ENCODE measurements at places on chromosomes 3 and 15.

- DNase-seq: no peak
Measured at GRCh38 chr15:78624651-78625590, 4.1 kb upstream of the CHRNA3 start.

DNA sequence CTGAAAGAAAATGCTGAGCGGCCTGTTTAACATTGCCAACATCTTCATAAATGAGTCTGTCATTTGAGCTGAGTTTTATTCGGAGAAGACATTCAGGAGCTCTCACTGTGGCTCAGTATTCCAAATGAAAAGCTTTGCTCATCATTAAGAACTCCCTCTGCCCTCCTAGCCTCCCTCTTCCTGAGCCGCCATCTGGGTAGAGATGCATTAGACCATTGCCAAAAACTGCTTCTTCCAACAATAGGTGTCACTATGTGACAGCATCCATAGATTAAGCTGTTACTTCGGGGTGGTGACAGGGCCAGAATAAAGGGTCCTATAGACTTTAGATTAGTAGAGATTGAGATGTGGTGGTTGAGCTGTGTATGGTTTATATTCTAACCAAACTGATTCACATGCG is 501.4 kb upstream of the NR2F2 start:
- DNase-seq: no peak

GRCh38 chr3:176663387-176663786 is 533.9 kb downstream of the TBL1XR1 start:
- no peak for DNase-seq

DNA sequence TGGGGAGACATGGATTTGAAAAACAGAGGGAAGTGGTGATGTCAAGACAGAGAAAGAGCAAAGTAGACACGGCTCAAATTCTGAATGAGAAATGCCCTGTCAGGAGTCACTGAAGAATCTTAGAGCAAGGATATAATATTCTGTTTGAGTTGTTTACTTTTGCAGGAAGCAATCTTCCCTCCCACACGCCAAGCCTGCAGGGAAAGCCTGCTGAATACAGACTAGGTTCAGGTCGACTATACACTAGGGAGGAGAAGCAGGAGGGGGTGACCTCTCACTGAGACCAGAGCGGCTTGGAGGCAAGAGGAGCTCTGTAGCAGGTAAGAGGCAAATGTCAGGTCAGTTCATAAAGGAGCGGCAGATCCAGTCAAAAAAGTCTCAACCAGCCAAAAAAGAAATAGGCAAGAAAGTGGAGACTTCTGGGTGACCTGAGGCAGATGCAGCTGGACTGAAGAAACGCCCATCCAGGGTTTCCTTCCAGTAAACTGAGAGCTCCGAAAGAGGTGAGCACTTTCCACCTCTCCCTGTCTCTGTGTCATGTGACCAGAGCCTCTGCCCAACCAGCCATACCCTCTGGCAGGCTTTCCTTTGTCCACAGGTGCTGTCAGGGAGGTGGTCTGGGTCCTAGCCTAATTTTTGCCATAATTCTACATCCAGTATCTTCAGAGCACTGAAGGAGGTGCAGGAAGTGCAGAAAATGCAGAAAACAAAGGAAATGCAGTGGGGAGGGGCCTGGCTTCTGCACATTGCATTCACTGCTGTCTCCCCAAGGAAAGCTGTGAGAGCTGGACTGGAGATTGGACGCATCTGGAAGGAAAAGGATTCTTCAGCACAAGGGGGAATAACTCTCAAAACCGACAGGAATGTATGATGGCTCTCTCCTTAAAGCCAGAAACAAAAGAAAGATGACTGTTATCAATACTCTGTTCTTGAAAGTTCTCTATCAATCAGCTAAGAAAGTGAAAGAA is 37.8 kb upstream of the CTXND1 start:
- DNase-seq: no peak

DNA sequence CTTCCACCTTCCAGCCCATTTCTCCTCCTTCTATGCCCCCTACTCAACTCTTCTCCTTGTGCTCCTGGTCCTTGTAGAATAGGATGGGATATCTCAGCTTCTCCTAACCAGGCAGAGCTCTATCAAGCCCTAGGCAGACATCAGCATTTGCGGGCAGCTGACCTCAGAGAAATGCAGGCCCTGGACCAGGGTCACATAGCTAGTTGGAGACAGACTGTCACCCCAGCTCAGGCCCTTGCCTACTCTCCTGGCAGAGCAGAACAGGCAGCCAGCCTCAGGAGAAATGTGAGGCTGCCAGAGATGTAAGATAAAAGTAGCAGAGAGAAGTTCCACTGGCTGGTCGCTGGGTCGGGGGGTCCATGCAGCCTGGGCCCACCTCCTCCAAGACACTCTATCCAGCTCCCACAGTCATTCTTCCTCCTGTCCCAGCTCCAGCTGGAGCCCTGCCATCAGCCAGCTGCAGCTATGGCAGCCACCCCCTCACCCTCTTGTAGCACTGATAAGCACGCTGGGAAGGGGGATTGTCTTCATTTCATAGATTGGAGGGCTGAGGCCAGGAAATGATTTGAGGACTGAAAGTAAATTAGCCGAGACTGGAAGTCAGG is 4.0 kb downstream of the CYP8B1 start:
- DNase-seq: no peak

- DNase-seq: no peak
Measured at GRCh38 chr3:53581671-53582070, 87.3 kb downstream of the CACNA1D start.

- DNase-seq: no peak
Measured at GRCh38 chr3:126569390-126569975, 10.8 kb upstream of the C3orf22 start.

GRCh38 chr3:155243512-155243921 is 50.0 kb downstream of the STRIT1 start:
- no peak for DNase-seq

DNA sequence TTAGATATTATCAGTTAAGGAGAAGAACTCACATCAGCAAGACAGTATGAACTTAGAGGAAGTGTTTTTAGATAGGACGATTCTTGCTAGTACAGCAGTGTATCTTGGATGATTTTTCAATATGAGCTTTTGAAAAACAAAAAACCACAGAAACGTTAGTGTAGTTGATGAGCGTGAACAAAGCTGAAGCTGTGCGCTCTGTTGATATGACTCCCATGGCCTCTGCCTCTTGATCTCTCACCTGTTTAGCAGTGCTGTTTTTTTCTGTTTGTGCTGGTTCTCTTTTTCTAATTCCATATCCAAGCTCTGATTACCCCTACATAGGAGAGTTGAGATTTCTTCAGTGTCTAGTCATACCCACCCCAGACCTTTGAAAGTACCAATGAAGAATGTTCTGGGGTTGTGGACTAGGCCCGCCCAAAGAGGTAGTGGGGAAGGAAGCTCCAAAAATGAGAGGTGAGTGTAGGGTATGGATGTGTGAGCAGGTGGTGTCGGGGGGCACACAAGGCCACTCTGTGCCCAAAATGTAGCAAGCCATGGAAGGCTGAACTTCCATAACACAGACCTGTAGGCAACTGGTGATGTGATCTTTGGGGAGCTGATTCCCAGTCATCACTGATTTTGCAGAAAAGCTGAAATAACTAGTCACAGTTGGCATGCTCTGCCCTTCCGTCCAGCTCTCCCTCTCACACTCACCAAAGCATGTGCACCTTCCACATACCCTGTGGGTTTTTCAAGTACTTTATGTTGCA is 20.0 kb upstream of the CMTM7 start:
- no peak for DNase-seq

- DNase-seq: no peak
Measured at GRCh38 chr15:67101911-67102598, 36.7 kb downstream of the SMAD3 start.

Measured in stimulated activated CD8-positive, alpha-beta memory T cell treated with anti-CD3 and anti-CD28 coated beads, Interleukin-2, amount 100 ng/mL, for 1 hour (primary cell).